ENCODE measurements at places on chromosomes 2 and 18.
A peak's percentile ranks its signal among the peaks of the same experiment; 100 is the strongest.

DNA sequence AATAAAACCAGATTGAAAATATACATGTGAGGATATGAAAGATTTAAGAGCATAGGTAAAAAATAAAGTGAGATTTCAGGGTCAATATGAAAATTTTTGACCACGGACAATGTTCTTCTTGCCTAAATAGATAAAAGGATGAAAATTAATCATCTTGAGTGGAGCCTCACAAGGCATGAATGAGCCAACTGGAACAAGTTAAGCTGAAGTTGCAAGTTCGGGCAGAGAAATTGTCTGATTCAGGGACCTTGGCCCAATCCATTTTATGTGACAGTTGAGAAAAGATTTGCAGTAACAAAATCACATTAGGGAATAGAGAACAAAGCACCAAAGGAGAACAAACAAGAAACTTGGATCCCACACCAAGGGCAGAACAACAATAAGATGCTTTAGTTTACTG is 305.3 kb downstream of the TMX3 start:
- no peak for DNase-seq

DNA sequence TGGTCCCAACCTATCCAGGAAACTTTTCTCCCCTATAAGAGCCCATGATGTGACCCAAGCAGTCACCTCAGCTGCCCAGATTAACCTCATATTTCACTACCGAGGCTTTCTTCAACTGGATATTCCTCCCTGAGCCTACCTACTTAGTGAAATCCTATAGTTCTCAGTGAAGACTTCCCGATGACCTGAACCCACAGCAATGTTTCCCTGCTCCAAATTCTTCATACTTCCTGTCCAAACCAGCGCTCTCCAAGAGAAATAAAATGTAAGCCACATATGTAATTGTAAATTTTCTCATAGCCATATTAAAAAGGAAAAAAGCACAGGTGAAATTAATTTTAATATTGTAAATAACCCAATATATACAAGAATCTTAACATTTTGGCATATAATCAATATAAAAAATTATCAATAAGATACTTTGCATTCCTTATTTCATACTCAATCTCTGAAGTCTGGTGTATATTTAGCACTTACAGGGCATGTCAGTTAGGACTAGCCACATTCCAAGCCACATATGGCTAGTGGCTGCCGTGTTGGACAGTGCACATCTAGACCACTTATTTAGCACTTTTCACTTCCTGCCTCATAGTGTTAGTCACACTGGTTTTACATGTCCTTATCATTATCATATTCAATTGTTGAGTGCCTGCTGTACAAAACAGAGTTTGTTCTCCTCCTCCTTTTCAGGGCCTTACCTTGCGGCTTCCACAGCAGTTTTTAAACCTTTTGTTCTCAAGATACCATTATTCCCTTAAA is 1.9 kb upstream of the STAT4 start:
- DNase-seq, result no peak

DNA sequence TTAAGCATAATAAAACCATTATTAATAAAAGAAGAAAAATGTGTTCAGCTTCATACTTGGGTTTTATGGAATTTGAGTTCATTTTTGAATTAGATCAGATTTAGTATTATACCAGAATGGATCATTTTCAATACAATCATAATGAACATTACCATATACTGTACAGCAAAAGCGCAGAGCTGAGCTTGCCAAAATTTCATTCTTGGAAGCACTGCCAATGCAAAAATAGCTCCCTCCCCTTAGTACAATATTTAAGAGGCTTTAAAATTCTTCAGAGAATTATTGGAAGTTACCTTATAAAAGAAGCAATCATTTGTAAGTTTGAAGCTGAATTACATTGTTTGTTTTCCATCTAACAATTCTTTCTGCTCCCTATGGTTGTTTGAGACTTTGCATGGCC is 938.1 kb upstream of the SLC39A10 start:
- no peak for DNase-seq

DNA sequence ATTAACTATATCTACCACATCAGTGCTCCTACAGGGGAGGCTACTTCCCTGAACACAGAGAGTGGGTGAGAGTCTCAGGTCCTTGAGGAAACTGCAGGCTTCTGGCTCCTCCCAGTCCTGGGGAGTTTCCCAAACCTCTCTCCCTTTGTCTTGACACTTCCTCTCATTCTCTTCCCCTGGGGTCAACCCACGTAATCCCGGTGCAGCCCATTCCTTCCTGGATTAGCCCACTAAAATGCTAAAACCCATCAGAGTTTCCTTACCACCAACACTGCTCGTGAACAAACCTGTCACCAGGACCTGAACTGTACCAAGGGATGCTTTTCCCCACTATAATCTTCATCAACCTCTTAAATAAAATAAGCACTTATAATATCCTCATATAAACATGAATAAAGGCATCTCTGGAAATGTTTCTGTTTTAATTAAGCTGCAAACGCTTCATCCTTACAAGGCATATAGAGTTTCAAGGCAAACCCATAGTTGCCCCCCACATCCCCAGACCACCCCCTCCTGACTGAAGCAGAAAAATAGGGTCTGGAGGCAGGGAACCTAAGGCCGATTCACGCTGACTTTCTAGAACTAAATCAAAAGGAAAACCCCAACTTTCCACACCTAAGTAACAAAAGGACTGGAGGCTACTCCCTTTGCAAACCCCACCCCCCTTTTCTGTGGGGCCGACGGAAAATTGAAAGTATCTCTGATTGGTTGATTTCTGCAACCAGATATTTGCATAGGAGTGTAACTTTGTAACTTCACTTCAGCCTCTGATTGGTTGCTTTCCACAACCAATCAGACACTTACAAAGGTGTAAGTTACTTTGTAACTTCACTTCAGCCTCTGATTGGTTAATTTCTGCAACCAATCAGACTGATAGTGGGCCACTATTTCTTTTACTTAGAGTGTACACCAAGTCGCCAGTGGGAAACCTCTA is 19.0 kb downstream of the TMSB10 start:
- DNase-seq, result no peak

GRCh38 chr2:147365622-147366021 is 479.2 kb upstream of the ACVR2A start:
- no peak for DNase-seq

GRCh38 chr2:223936862-223937326 is 8.2 kb downstream of the WDFY1 start:
- DNase-seq, result no peak

DNA sequence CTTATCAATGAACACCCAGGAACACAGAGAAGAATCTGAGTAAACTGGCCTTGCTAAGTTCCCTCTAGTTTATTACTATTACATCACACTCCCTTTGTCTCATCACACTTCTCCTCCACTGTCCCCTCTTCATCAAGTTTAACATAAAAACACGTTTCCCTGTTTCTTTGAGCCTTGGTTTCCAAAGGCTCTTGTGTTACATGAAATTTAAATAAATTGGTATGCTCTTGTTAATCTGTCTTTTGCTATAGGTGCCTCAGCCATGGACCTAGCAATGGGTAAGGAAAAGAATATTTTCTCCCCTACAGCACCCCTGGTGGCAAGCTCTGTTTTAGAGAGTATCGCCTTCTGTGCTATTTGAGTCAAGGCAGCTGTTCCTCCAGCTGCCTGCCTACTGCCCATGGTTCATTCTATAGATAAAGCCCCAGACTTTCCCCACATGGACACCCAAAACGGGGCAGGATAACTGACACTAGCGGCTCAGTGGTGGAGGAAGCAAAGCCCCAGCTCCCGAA is 31.8 kb downstream of the TGIF1 start:
- DNase-seq, result peak; percentile 52

DNA sequence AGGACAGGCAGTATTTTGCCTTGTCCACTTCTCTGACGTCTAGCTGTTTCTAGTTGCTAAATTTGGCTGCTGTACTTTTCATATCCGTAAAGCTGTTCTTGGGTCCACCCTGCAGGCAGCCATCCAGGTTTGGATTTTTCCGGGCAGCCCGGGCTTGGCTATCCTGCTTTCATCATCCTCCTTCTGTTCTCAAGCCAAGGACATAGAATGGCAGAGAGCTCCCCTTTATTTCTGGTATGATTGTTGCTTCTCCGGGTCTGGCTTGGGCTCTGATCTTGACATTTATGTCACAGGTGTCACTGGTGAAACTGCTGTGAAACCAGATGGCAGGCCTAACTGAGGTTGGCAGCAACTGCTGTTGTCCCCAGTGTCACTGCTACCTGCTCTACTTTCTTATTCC is 35.5 kb downstream of the SCN2A start:
- DNase-seq, result no peak

- DNase-seq, result no peak
These were observed 359.7 kb downstream of the MBD2 start for GRCh38 chr18:53864770-53865169.

- no peak for DNase-seq
These were observed 154.4 kb downstream of the RAD51AP2 start for GRCh38 chr2:17363846-17364245.

GRCh38 chr2:26484579-26484978 is 6.7 kb upstream of the OTOF start:
- no peak for DNase-seq

DNA sequence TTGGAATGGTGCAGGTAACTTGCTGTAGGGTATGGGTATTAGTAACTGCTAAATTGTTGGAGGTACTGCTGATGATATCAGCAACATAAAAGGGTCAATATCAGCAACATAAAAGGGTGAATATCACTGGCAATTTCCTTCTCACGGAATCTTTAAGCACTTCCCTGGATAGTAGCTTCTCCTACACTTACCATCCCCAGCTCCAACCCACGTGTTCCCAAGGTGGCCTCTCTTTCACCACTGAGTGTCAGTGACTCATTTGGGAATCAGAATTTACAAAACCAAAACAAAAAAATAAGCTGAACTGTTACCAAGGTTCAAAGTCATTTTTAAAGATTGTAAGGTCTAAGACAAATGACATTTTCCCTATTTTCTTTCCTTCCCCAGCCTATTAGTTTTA is 70.8 kb downstream of the LRP2 start:
- no peak for DNase-seq

GRCh38 chr2:237618449-237618848 is 8.9 kb upstream of the LRRFIP1 start:
- no peak for DNase-seq

DNA sequence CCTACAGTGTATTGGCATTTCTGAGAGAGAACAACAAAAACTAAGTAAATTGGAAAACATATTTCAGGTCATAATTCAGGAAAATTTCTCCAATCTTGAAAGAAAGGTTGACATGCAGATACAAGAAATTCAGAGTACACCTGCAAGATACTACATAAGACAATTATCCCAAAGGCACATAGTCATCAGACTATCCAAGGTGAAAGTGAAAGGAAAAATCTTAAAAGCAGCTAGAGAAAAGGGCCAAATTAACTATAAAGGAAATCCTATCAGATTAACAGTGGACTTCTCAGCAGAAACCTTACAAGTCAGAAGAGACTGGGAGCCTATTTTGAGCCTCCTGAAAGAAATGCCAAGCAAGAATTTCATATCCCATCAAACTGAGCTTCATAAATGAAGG is 449.0 kb upstream of the MMADHC start:
- no peak for DNase-seq

GRCh38 chr2:241135737-241136136 is 13.5 kb downstream of the PASK start:
- no peak for DNase-seq

GRCh38 chr2:24490181-24490689 is 819 bp upstream of the NCOA1 start:
- peak; percentile 53 for DNase-seq

DNA sequence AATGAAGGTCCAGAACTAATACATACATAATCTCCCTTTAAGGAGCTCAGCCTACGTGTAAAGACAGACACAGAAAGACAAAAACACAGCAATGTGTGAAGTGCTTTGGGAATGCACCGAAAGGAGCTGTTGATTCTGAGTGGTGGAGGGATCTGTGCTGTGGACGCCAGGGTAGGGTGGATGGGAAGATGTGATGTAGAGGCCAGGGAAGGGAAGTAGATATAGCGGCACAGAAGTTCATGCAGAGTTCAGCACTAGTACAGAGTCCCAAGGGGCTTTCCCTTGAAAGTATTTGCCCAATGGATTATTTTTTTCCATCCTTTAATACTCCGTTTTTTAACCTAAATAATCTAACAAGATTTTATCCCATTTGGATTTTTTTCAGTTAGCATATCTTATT is 32.1 kb upstream of the DOCK10 start:
- DNase-seq, result no peak

DNA sequence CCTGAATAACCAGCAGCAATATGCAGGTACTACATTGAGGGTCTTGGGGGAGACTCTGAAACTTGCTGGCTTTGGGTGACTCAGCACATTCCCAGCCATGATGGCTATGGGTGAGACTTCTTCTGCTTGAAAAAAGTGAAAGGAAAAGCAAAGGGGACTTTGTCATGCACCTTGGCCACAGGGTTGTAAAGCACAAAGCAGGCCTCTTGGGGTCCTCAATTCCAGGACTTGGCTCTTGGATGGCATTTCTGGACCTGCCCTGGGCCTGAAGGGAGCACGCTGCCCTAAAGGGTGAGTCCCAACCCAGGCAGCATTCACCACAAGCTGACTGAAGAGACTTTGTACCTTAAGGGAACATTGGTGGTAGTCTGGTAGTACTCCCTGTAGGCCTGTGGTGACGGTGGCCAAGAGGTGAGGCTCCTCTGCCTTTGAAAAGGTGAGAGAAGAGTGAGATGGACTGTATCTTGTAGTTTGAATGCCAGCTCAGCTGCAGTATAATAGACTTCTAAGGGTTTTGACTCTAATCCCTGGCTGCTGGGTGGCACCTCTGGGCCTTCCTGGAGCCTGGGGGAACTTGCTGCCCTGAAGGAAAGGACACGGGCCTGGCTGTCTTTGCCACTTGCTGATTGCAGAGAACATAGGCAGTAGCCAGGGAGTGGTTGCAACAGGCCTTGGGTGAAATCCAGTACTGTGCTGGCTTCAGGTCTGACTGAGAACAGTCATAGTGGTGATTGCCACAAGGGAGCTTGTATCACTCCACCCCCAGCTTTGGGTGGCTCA is 36.5 kb upstream of the CYTIP start:
- no peak for DNase-seq

DNA sequence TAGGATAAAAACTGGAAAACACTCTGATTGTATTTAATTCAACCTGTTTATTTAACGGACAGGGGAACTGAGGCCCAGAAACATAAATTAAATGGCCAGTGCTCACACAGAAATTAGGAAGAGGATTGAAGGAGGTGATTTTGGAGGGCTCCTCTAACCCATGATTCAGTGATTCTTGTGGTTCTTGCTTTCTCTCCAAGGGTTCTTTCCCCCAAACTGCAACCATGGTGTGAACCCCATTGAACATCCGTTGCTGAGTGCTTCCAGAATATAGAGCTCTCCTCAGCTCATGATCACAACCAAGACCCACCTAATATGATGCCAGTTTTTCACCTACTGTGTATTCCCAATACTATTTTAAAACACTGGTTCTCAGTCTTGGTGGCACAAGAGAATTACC is 41.4 kb downstream of the BMP10 start:
- no peak for DNase-seq

Data from ecto neural progenitor cell (in vitro differentiated cells).